ENCODE measurements at places on chromosomes 5 and 9. TPM values are rescaled to one million over a fixed set of nuclear protein-coding genes. Genes with fewer than 3 reads are reported as not detected.

The IFNA2 gene
- total RNA-seq: not detected

The C8G gene
- total RNA-seq: 1.9 TPM

The ACTBL2 gene
- 0.13 TPM for total RNA-seq

The SHOC1 gene
- 0.16 TPM for total RNA-seq

DNA sequence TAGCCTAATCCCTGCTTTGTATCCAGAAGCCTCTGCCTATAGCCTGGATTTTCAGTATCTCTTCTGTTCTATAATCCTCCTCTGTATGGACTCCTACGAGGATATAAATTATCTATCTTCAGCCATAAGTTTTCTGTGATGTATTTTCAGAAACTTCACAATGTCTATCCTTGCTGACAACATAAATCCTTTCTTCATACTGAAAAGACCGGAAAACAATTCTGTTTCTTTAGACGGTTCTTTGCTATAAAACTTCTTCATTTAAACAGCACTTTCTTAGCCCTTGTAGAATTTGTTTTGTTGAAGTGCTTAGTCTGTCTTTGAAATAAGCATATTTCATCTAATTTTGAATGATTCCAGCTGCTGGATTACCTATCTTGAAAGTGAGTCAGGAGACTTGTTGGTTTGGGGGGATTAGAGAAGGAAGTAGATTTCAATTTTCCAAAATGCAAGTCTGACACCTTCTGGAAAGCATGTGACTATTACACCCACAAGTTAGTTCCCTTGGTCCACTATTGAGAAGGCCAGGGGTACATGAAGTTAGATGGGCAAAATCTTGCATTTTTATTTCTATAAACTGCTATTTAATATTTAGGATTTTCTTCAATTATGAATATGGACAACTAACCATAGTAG, 96.3 kb upstream of the RANBP3L start:
- DNase-seq: peak; percentile 69

- no peak for DNase-seq
Measured at GRCh38 chr5:72477176-72477575, 30.0 kb downstream of the ZNF366 start.

DNA sequence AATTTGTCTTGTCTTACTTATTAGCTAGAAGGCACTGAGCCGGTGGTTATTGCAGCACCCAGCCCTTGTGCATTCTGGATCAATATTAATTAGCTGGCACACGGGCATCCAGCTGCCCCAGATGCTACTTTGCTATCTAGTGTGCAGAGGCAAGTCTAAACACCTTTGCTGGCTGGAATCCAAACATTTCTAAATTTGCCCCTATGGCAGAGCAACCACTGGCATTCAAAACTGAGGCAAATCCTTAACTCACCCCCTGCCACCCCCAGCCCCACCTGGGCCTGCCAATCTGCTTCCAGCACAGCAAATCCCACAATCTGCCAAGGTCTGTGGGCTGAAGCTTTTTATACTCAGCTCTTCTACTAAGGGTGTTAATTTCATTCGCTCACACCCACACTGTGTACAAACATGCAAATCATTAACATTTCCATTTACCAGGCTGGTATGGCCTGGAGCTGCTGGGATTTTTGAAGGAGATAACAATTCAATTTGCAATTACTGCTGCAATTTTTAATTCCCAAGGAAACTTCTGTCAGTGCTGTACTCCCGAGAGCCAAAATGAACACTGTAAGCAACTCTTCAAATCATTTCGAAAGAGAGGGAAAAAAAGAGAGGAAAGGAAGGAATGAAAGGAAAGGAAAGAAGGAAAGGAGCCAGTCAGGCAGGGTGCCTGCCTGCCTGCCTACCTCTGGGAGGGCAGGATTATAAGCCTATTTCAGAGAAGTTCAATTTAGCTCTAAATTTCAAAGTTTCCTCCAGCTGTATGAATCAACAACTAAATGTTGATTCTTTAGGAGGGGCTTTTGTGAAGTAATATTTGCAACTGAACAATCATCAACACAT, 35.5 kb downstream of the RAPGEF1 start:
- no peak for DNase-seq

All from kidney (tissue), 22 donors.